ENCODE measurements at places on chromosomes 3 and 15.
A peak's percentile ranks its signal among the peaks of the same experiment; 100 is the strongest.

DNA sequence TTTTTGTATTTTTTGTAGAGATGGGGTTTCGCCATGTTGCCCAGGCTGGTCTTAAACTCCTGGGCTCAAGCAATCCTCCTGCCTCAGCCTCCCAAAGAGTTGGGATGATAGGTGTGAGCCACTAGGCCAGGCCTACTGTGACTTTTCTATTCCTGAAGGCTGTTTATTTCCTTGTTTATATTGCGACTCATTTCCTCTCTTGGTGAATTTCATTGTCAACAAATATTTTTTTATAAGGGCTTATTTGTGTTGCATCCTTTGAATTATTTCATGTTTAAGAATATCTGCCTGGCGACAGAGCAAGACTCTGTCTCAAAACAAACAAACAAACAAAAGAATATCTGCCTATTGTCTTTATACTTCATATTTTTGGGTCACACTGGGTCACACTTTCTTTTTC is 29.4 kb upstream of the MCCC1 start:
- no peak for DNase-seq
- H3K27ac ChIP-seq = no peak overlapping the region
- peaks cover 12% of the 10 kb centered on the region for H3K27me3 ChIP-seq
- H3K4me3 ChIP-seq = no peak overlapping the region
- H3K4me1 ChIP-seq = peaks cover 9% of the 10 kb centered on the region

DNA sequence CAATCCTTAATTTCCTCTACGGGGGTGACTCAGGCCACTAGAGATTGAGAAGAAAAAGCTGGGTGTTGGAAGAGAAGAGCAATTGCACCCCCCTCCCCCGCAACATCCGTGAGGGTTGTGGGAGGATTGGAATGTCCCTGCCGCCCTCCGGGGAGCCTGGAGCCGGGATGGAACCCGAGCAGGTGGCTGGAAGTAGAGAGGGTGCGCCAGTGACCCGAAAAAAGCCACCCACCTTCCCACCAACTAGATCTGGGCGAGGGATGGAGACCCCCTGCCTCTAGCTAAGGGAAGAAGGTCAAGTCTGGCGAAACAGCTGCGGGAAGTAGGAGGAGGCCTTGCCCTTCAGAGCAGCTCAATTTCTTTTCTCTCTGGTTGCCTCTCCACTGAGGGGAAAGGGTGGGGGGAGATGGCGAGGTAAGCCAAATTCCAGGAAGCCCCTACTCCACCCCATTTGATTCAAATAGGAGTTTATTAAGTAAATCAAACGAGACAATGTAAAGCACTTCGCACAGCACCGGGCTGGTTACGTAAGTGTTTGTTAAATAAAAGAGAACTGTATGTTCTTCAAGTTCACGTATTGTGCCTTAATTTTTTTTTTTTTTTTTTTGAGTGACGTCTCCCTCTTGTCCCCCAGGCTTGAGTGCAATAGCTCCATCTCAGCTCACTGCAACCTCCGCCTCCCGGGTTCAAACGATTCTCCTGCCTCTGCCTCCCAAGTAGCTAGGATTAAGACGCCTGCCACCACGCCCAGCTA is 1.1 kb upstream of the WWTR1 start:
- peaks cover 7% of the 10 kb centered on the region for H3K36me3 ChIP-seq
- H3K4me1 ChIP-seq = peaks cover 38% of the 10 kb centered on the region
- H3K4me3 ChIP-seq = peak overlapping the region; percentile 98
- peak; percentile 85 for DNase-seq
- no peaks in the 10 kb centered on the region for H3K27me3 ChIP-seq

- H3K4me3 ChIP-seq = no peak overlapping the region
- H3K27me3 ChIP-seq = no peaks in the 10 kb centered on the region
- H3K4me1 ChIP-seq = peaks cover under 1% of the 10 kb centered on the region
- no peak overlapping the region for H3K27ac ChIP-seq
- DNase-seq = no peak
- H3K36me3 ChIP-seq = peaks cover 1% of the 10 kb centered on the region
These were observed 456.6 kb downstream of the MECOM start for GRCh38 chr3:169206828-169207488.

DNA sequence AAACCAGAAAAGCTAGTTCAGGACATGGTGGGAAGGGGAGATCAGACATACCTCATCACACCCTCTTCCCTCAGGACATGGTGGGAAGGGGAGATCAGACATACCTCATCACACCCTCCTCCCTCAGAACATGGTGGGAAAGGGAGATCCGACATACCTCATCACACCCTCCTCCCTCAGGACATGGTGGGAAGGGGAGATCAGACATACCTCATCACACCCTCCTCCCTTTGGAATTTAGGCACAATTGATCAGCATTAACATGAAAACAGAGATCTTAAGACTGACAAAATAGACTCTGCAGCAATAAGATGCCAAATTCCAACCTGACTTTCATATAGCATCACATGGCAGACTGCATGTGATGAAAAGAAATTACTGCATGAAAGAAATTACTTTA is 412.7 kb upstream of the ZNF717 start:
- H3K4me3 ChIP-seq = no peak overlapping the region
- peaks cover 10% of the 10 kb centered on the region for H3K27me3 ChIP-seq
- H3K36me3 ChIP-seq = no peaks in the 10 kb centered on the region

DNA sequence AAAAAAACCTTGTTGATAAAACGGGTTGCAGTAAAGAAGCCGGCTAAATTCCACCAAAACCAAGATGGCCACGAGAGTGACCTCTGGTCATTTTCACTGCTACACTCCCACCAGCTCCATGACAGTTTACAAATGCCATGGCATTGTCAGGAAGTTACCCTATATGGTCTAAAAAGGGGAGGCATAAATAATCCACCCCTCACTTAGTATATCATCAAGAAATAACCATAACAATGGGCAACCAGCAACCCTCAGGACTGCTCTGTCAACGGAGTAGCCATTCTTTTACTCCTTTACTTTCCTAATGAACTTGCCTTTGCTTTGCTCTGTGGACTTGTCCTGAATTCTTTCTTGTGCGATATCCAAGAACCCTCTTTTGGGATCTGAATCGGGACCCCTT is 14.4 kb upstream of the CDC25A start:
- H3K4me1 ChIP-seq = no peaks in the 10 kb centered on the region
- H3K27me3 ChIP-seq = no peaks in the 10 kb centered on the region
- H3K27ac ChIP-seq = no peak overlapping the region

DNA sequence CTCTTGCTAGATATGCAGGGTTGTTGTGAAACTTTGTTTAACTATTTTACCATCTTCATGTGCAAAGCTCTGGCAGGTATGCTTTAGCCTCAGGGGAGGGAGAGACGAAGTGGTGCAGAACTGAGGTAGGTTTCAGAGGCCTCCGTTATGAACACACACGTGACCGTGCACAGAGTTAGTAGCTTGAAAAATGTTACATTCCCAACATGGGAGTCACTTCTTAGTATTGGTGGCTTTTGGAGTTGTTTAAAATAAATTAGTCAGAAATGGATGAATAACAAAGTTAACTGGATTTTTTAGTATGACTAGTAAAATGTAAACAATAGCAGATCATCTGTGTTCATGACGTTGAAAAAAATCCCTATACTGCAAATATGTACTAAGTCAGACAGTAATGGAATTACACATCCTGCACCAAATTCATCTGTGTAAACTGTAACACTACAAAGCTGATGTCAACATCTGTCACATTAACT is 279.6 kb downstream of the KLF13 start:
- H3K36me3 ChIP-seq = no peaks in the 10 kb centered on the region
- DNase-seq = no peak
- H3K27me3 ChIP-seq = peaks cover 6% of the 10 kb centered on the region
- no peak overlapping the region for H3K4me3 ChIP-seq
- peaks cover 3% of the 10 kb centered on the region for H3K4me1 ChIP-seq

GRCh38 chr15:85963262-85963760 is 116.4 kb upstream of the AGBL1 start:
- H3K27me3 ChIP-seq = no peaks in the 10 kb centered on the region
- no peak overlapping the region for H3K4me3 ChIP-seq

- H3K4me3 ChIP-seq = no peak overlapping the region
- no peak for DNase-seq
- H3K27ac ChIP-seq = peak overlapping the region; percentile 41
- H3K4me1 ChIP-seq = peaks cover 10% of the 10 kb centered on the region
These were observed 26.4 kb upstream of the TNFAIP8L3 start for GRCh38 chr15:51121118-51121517.

DNA sequence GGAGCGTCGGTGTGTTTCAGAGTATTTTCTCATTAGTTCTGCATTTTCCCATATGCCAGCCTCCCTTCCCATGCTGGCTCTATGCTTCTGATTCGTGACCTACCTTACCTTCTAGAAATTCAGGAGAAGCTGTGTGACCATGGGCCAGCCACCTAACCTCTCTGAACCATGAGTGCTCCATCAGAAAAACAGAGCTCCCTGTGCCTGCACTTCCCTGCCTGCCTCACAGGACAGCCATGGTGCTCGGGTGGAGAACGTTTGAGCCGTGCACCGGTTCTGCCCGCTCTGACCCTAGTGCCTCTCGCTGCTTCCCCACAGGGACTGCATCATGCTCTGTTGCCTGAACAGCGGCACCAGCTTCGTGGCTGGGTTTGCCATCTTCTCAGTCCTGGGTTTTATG is 74.5 kb upstream of the SLC6A1 start:
- no peak for DNase-seq
- H3K36me3 ChIP-seq = no peaks in the 10 kb centered on the region
- H3K27me3 ChIP-seq = peaks cover 53% of the 10 kb centered on the region
- no peak overlapping the region for H3K4me3 ChIP-seq
- H3K27ac ChIP-seq = no peak overlapping the region

GRCh38 chr3:53808496-53808895 is 37.7 kb downstream of the CHDH start:
- H3K4me3 ChIP-seq = no peak overlapping the region
- H3K27ac ChIP-seq = no peak overlapping the region
- H3K36me3 ChIP-seq = no peaks in the 10 kb centered on the region
- no peaks in the 10 kb centered on the region for H3K27me3 ChIP-seq
- H3K4me1 ChIP-seq = peaks cover 28% of the 10 kb centered on the region
- peak; percentile 83 for DNase-seq

- DNase-seq = no peak
- no peak overlapping the region for H3K4me3 ChIP-seq
- H3K27me3 ChIP-seq = no peaks in the 10 kb centered on the region
- H3K36me3 ChIP-seq = peaks cover 11% of the 10 kb centered on the region
These were observed 28.2 kb upstream of the SCAANT1 start for GRCh38 chr3:63940389-63940757.

- H3K4me1 ChIP-seq = peaks cover 28% of the 10 kb centered on the region
- H3K27me3 ChIP-seq = no peaks in the 10 kb centered on the region
- no peak overlapping the region for H3K4me3 ChIP-seq
- no peaks in the 10 kb centered on the region for H3K36me3 ChIP-seq
- peak overlapping the region; percentile 76 for H3K27ac ChIP-seq
These were observed 849.3 kb downstream of the ROBO1 start for GRCh38 chr3:78918361-78919020.

- H3K27ac ChIP-seq = peak overlapping the region; percentile 47
- DNase-seq = peak; percentile 44
- no peaks in the 10 kb centered on the region for H3K36me3 ChIP-seq
- no peaks in the 10 kb centered on the region for H3K27me3 ChIP-seq
- H3K4me1 ChIP-seq = peaks cover 21% of the 10 kb centered on the region
- H3K4me3 ChIP-seq = peak overlapping the region; percentile 14
These were observed 26.2 kb downstream of the SLC12A8 start for GRCh38 chr3:125186261-125186787.

DNA sequence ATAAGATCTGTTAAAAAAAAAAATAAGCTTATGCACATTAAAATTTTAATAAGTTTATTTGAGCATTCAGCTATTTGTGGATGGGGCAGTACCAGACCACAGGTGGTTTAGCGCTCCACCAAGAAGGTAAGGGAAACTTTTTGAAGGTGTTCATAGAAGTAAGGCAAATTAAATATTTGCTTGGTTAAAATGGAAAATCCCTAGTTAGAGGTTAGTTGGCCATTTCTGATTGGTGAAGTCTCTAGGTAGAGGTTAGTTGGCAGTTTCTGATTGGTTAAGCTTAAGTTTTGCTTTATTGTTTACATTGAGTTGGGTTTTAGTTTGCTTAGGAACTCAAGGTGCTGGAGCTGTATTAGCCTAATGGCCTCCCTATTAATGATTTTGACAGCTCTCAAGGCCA is 30.7 kb downstream of the SCN11A start:
- peaks cover 40% of the 10 kb centered on the region for H3K27me3 ChIP-seq
- no peaks in the 10 kb centered on the region for H3K36me3 ChIP-seq
- no peak overlapping the region for H3K4me3 ChIP-seq
- H3K27ac ChIP-seq = no peak overlapping the region

DNA sequence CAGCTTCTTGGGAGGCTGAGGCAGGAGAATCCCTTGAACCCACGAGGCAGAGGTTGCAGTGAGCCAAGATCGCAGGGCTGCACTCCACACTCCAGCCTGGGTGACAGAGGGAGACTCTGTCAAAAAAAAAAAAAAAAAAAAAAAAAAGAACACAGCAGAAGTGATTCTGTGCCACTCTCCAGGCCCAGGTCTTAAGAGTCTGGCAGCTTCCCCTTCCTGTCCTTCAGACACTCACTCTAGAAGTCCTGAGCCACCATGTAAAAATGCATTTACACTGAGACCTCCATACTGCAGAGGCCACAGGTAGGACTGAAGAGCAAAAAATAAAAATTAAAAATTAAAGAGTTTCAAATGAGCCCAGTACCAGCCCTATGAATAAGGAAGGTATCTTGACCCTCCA is 11.8 kb upstream of the CDV3 start:
- no peak overlapping the region for H3K27ac ChIP-seq
- H3K4me3 ChIP-seq = no peak overlapping the region
- no peaks in the 10 kb centered on the region for H3K27me3 ChIP-seq
- DNase-seq = no peak
- H3K36me3 ChIP-seq = no peaks in the 10 kb centered on the region
- peaks cover 20% of the 10 kb centered on the region for H3K4me1 ChIP-seq

DNA sequence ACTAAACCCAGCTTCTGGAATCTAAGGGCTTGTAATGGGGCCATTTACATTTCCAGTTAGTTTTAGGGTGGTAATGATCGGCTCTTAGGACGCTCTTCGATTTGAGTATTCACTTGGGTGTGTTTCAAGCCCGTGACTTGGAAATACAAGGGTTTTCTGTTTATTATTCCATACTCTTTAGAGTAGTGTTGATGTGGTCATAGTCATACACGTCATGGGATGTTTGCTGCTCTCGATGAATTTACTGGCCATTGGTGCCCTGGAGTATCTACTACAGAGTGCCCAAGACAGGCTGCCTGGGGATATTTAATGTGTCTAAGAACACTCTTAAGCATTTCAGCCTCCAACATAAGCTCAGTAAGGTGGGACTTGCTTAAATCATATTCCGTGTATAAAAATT is 64.1 kb downstream of the PTPRG start:
- H3K36me3 ChIP-seq = peaks cover 10% of the 10 kb centered on the region
- no peak for DNase-seq
- no peak overlapping the region for H3K27ac ChIP-seq
- H3K27me3 ChIP-seq = peaks cover 34% of the 10 kb centered on the region
- peaks cover 41% of the 10 kb centered on the region for H3K4me1 ChIP-seq
- H3K4me3 ChIP-seq = no peak overlapping the region

DNA sequence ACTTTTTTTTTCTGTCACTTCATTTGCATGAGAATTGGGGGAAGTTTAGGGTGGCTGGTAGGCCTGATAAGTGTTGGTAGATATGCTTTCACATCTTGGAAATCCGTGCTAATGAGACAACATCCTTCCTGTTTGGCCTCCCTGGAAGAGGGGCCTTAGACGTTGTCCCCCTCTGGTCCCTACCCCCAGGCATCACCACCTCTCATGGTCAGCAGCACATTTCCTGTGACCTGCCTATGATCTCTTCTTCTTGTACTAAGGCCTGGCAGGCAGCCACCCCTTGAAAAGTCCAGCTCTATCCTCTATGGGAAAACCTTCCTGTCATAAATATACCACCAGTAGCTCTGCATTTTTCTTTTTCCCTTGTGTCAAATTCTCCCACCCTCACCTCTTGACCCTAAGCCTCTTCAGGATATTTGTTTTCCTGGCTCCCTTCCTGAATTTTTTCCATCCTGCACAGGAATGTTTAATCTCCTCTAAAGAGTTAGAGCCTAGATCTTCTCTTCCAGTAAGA is 107.8 kb downstream of the SNRK start:
- no peak for DNase-seq
- peaks cover 42% of the 10 kb centered on the region for H3K4me1 ChIP-seq
- no peaks in the 10 kb centered on the region for H3K27me3 ChIP-seq
- peaks cover 5% of the 10 kb centered on the region for H3K36me3 ChIP-seq
- H3K4me3 ChIP-seq = no peak overlapping the region
